Activated T-helper 1 cell treated with anti-CD3 and anti-CD28 coated beads, Interleukin-2, amount 50 U/mL, for 16 hours (primary cell): ENCODE measurements at places on chromosomes 5 and 9.

DNA sequence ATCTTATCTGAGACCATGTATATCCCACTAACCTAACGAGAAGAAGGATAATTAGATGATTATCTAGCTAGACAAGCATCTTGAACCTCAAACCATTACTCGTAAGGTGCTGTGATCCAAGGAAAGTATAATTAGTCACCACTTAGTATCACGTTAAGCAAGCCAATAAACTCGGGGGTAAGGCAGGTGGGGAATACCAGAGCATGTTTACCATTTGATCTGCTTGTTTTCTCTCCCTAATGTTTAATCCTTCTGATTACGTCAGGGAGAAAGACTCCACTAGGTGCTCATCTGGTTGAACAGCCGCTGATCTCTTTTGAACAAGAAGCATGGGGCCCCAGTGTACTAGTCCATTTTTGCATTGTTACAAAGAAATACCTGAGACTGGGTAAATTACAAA, 69.9 kb upstream of the SLC1A1 start:
- DNase-seq: no peak

DNA sequence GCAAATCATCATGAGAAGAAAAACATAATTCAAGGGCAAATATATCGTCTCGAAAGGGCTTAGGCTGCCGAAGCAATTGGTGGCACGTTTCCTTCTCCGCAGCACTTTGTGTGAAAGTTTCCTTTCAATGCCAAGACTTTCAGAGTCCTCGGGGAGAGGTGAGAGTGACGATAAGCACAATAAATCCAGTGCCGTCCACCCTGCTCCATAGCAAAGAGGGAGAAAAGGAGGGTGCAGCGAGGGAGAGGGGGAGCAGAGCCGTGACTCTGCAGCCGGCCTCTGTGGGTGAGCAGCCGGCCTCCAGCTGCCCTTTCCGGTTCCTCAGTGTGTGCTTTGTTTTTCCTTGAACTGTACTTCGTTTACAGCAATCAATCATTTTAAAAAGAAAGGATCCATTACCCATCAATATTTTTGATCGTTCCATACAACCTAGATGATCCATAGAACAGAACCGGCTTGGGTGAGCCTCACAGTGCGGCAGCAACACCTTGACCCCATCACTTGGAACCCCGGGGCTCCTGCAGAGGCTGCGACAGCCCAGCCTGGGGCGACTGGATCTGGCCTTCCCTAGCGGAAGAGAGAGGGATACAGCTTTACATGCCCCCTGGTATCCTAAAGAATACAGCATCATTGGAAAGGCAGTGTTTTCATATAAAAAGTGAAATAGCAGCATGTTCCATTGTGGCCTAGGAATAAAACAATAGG, 247.0 kb upstream of the IRX4 start:
- no peak for DNase-seq

DNA sequence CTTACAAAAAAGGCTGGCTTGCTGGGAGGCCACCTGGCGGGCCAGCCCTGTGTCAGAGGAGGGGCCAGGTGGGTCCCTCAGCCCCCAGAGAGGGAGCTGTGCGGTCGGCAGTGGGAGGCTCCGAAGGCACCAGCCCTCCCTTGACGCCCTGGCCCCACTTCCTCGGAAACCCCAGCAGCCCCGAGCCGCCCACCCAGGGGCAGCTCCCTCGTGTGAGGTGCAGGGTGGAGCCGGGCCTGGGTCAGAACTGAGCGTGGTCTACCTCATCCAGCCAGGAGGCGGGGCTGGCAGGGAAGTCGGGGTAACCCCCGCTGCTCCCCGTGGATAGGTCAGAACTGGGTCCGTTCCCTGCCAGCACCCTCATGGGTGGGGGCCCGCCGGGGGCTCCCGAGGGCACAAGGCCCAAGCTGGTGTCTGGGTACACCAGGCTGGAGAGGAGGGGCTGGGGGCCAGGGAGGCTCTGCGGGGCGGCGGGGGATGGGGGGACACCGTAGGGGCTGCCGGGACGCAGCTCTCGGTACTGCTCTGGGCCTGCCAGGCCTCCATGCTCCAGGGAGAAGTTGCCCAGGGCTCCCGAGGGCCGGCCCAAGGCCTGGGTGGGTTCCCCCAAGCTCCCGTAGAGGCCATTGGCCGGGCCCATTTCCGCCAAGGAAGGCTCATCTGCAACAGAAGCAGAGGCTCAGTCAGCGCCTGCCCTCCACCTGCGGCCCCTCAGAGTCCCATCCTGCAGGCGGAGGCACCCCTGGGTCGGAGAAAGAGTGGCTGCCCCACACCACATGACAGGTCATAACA, 7.6 kb downstream of the LHX3 start:
- DNase-seq: no peak

DNA sequence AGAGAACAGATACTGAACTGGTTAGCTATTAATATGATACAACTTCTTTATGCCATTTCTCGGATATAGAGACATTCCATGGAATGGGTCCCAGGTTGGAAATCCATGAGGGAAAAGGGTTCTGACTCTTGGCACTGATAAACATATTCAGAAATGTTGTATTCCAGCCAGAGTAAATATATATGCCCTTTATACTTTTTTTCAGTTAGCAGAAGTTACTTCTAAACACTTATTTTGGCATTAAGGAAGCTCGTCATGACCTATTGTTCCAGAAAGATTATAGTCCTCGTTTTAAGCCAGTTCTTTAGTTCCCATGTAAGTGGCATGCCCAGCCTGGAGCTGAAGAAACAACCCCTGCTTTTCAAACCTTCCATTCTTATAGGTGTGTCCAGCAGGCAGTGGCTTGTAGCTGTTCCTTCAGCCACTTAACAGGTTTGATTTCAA, 181.6 kb downstream of the CD180 start:
- no peak for DNase-seq

GRCh38 chr5:36389245-36389644, 87.5 kb upstream of the RANBP3L start:
- DNase-seq: no peak

DNA sequence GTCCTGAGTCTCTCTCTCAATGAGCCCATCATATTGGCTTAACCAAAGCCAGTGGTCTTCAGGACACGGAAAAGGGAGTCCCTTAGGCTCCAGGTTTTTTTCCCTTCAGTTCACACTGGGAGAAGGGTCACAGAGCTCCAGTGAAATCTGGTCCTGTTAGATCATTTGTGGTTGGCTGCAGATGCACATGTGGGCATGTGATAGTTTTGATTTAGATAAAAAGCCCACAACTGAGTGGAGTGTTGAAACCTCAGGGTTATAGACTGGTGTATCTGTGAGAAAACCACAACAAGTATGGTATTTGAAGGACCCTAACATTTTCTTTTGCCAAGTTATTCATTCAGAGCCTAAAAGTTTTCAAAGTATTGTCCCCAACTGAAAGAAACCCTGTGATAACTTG, 46.7 kb downstream of the PRLR start:
- no peak for DNase-seq

DNA sequence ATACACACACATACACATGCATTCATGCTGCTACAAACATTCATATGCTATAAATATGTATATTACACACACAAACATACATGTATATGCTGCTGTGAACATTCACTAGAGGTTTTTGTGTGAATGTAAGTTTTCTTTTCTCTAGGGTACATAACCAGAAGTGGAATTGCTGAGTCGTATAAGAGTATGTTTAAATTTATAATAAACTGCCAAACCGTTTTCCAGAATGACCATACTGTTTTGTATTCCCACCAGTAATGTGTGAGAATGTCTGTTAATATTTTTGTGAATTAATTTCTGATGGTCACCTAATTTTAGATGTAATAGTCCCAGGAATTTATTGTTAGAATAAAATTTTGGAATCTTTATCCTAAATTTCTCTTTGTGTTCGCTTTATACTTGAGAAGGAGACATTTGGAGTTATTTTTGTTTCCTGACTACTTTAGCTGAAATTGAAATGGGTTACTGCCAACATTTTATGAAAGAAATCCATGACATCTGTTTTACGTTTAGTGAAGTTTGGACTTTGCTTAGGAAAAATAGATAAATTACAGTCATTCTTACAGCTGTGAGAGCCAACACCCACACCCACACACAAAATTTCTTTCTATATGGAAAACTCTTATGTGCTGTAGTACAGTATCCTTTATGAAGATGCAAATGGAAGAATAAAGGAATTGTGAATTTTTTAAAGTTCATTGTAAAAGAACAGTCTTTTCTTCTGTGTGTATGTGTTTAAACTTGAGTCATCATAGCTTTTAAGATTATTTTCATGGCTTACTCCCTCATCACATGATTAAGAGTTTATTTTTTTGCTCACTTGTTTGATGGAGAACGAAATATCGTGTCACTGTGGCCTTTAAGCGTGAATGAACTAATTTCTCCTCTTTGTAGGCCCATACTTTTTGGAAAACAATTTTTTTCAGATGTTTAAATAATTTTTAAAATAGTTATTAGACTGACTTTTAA, 24.3 kb downstream of the CENPP start:
- no peak for DNase-seq

GRCh38 chr9:84436386-84437109, 96.0 kb upstream of the SLC28A3 start:
- no peak for DNase-seq

DNA sequence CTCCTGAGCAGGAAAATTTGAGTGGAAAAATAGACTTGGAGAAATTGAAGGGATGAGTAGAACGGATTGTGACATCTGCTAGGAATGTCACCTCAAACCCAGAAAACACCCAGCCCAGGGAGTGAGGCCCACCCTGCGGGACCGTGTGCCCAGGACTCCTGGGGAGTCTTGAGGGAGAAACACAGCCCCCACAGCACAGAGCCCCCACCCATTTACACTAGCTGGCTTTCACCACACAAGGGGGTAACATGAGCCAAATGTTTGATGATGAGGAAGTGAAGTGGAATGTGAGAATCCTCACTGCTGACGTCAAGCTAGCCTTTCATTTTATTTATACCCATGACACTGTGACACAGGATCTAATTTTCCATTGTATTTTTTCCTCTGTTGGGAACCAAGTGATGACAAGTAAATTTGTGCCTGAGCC, 42.8 kb upstream of the PDE8B start:
- no peak for DNase-seq

GRCh38 chr5:115487756-115488155, 56.8 kb downstream of the FEM1C start:
- DNase-seq: no peak

DNA sequence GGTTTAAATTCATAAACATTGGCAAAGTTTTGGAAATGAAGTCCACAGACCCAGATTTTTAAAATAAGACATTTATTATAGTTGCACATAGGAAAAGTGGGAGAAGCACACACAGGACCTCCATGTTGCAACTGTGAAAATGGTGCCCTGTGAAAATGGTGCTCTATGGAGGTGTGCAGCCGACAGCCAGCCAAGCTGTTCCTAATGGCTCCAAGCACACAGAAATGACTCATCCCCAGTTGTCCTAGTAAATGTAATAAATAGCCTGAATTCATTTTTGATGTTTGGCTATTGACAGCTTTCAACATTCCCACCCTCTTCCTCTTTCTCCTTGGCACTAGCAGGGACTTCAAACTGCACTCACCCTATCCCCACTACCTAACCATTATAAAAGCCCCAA, 590.9 kb downstream of the CAAP1 start:
- no peak for DNase-seq

DNA sequence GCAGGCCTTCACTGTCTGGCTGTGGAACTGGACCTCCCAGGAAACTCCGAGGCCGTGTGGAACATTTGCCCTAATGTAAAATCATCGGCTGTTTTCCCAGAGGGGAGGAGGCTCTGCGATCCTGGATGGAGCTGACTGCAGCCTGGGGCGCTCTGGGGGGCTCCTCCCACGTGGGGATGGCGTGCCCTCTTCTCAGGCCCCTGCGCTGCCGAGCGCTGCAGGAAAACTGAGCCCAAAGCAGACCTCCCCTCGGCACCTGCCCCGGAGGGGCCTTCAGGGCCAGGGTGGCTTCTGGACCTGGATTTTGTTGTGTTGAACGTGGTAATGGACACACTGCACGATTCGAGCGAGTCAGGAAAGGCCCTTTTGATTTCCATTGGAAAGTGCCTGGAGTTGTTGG, 23.9 kb downstream of the HNRNPH1 start:
- DNase-seq: no peak

DNA sequence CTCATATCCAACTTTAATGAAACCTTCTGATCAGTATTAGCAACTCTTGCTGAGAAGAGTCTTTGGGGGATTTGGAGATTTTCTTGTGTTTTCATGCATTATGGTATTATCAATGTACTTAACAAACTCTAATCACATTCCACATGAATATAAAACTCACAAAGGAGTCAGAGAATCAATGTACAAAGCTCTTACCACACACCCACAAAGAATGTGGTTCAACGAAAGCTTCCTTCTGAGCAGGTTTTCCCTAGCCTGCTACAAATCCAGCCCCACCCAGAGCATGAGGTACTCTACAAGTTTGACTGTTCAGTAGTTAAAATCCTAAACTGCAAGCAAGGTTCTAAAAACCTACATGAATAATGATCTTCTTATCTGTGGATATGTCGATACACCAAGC, 210.1 kb downstream of the TARS1 start:
- no peak for DNase-seq

DNA sequence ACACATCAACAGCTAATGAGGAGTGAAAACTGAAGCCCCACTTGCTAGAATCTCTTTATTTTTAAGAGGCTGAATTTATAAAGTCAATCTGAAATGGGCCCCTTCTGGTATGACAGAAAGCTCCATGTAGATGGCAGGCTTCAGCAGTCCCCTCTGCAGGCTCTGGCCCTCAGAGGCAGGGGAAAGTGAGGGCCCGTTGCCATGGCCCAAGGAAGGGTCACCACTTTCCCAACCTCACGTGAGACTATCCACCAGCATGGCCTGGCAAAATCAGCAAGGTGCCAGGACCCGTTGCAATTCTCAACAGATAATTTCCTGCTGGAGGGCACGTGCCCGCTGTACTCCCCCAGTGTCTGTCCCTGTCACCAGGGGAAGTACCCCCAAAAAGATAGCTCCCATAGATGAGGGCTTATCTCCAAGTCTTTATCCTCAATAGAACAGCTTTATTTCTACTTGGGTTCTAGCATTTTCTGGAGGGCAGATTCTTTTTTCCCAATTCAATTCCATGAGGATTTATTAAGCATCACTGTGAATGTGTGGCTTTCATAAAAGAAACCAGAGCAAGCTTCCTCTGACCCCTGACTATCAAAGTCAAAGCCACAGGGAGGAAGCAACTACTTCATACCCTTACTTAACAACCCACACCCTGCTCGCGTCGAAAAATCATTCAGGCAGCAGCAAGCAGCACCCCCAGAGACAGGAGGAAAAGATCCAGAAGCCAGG, 85.4 kb upstream of the FSTL4 start:
- no peak for DNase-seq

- DNase-seq: no peak
These were observed 932.4 kb downstream of the TAF11L14 start for GRCh38 chr5:18566671-18567070.

- DNase-seq: no peak
These were observed 59.5 kb upstream of the UBAC1 start for GRCh38 chr9:136020671-136021070.

GRCh38 chr9:123508048-123508447, 152.1 kb downstream of the CRB2 start:
- DNase-seq: no peak

GRCh38 chr5:103668281-103668680, 105.7 kb upstream of the NUDT12 start:
- no peak for DNase-seq
